Stimulated activated CD4-positive, alpha-beta T cell treated with anti-CD3 and anti-CD28 coated beads, Interleukin-4, amount 100 ng/mL, for 24 hours (primary cell): ENCODE measurements at places on chromosomes 2 and 18.

DNA sequence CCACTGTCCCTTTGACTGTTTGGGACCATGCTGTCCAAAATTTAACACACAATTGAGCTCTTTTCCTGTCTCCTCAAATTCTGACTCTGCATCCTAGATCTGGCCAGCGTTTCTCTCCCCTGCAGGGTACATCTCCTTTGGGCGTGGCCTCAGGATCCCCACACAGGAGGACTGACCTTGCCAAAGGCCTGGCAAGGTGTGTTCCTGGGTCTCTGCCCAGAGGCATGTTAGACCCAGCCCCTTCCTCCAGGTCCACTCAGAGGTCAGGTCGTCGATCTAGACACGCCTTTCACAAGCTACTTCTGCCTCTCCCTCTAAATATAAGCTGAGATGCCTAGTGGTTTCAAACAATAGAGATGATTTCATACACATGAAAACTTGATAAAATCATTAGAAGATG is 45.4 kb upstream of the SMIM21 start:
- DNase-seq, result no peak

- DNase-seq, result no peak
Observed at GRCh38 chr2:218130377-218130776, 4.5 kb downstream of the CXCR2 start.

- DNase-seq, result no peak
Observed at GRCh38 chr2:79159653-79160052, at the start of gene REG3A. Gene REG3A, minus strand, starts transcription at chr2:79159753. Its CDS starts 348 bp downstream, at chr2:79159405.

- DNase-seq, result no peak
Observed at GRCh38 chr18:210733-211132, 52.4 kb downstream of the USP14 start.

GRCh38 chr2:65108780-65109179 is 21.1 kb downstream of the RAB1A start:
- DNase-seq, result no peak

DNA sequence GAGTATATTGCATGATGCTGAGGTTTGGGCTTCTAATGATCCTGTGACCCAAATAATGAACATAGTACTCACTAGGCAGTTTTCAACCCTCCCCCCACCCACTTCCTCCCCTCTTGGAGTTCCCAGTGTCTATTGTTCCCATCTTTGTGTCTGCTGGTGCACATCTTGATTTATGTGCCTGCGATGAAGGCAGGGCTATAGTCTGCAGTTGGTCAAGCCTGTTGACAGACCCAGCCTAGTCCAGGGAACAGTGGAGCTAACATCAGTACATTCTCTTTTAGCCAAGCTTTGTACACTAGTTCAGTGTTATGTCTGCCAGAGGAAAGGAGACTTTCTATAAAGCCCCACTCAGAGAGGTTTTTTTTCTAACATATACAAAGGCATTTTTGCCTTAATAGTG is 287.6 kb downstream of the CPS1 start:
- no peak for DNase-seq

GRCh38 chr18:12441475-12442034 is 33.8 kb downstream of the PRELID3A start:
- DNase-seq, result no peak

- DNase-seq, result no peak
Observed at GRCh38 chr18:75931079-75931478, 503.6 kb upstream of the SMIM21 start.

DNA sequence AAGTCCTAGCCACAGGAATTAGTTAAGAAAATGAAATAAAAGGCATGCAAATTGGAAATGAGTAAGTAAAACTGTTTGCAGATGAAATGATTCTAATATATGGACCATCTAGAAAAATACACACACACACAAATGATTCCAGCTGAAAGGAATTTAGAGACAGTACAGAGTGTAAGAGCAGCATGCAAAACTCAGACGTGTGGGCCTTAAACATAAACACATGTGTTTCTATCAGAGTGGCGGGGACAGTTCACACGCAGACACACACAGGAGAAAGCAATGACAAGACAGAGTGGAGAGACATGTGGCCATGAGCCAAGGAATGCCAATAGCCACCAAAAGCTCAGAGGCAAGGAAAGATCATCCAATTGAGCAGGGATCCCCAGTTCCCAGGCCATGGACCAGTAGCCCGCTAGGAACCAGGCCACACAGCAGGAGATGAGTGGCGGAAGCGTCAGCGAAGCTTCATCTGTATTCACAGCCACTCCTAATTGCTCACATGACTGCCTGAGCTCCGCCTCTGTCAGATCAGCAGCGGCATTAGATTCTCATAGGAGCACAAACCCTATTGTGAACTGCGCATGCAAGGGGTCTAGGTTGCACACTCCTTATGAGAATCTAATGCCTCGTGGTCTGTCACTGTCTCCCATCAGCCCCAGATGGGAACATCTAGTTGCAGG is 155.4 kb downstream of the ARL4C start:
- DNase-seq, result no peak

DNA sequence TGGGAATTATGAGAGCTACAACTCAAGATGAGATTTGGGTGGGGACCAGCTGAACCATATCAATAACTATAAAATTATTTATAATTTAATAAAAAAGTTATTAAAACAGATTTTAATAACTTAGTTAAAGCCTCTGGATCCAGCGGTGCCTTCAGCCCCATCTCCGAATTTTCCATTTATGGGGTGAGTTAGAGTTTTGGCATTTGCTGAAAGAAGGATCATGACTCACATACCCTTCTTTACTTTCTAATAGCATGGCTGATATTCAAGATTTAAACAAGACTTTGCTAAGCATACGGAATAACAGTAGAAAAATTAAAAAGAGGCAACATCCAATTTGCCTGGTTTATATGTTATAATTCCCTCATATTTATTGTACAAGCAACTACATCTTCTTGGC is 94.5 kb downstream of the RDH14 start:
- DNase-seq, result no peak

DNA sequence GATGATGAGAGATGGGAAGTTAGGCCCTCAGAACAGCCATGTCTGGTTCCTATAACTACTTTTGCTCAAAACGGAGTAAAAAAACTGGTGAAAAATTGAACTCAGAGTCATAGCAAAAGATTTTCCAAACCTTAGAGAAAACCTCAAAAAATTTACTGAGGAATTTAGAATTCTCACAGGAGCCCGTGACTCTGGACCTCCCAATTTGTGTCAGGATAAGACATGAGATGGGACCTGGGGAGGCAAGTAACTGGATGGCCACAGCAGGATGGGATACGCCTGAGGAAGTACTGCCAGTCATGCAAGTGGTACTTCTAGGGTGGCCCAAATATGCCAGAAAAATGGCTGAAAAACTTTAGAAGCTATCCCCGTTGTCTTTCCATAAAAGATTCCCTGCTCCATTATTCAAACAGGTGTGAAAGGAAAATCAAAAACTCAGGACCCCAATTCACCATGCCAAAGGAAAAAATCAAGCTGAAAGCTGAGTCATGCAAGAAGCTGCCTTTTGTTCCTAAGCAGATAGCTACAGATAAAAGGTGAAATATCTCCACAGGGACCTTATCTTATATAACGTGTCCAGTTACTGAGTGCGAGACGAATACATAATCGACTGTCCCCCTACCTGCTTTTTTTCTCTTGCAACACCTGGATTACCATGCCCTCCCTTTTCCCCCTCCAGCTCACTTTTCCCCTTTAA is 34.1 kb upstream of the LIPG start:
- DNase-seq, result no peak

GRCh38 chr2:20595439-20596192 is 55.3 kb downstream of the HS1BP3 start:
- no peak for DNase-seq

GRCh38 chr2:107242811-107243210 is 356.8 kb upstream of the ST6GAL2 start:
- DNase-seq, result no peak

DNA sequence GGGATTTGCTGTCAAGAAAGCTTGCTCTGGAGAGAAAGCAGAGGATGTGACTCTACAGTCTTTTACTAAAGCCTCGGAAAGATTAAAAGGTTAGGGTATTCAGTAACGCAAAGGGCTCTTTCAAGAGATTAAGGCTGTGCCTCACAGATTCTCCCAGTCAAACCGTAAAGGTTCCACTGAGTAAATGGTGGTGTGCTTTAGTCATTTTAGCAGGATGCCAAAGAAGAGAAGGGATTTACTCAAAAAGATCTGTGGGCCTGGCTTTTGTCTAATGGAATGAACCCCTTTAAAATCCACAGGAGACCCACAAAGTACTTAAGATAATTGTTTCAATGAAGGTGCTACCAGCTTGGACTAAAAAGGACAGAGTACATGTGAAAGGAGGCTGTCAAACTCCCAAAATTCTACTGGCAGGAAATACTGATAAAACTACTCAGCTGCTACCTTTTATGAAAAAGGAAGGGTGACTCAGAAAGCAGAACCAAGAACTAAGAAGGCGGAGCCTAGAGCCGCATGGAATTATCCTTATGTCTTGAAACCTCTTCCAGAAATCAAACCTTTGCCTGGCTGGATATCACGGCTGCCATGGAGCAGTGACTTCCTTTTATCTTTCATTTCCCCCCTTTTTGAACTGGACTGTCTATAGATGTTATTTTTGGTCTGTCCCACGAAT is 670.2 kb upstream of the ZEB2 start:
- no peak for DNase-seq

GRCh38 chr2:159798376-159798725 is 343 bp upstream of the CD302 start:
- DNase-seq, result no peak

GRCh38 chr18:12236141-12236540 is 18.0 kb upstream of the CIDEA start:
- no peak for DNase-seq

GRCh38 chr18:56286775-56287325 is 351.5 kb downstream of the TXNL1 start:
- DNase-seq, result no peak
